ENCODE measurements at places on chromosomes 16 and 17.

DNA sequence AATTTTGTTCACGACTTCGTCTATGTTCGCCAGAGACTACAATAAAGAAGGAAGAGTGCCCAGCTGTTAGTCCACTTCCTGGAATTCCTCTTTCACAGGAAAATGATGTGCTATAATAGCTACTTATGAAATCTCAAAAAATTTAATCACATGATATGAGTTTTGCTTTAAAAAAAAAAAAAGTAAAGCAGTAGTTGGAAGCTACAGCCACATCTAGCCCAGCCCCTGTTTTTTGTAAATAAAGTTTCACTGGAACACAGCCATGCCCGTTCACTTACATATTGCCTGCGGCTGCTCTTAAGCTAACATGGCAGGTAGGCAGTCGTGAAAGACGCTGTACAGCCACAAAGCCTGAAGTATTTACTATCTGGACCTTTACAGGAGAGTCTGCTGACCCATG lies 15.3 kb downstream of the VPS53 start:
- DNase-seq, result no peak

- DNase-seq, result no peak
These were observed 32.4 kb downstream of the HAPSTR1 start for GRCh38 chr16:9123871-9124270.

DNA sequence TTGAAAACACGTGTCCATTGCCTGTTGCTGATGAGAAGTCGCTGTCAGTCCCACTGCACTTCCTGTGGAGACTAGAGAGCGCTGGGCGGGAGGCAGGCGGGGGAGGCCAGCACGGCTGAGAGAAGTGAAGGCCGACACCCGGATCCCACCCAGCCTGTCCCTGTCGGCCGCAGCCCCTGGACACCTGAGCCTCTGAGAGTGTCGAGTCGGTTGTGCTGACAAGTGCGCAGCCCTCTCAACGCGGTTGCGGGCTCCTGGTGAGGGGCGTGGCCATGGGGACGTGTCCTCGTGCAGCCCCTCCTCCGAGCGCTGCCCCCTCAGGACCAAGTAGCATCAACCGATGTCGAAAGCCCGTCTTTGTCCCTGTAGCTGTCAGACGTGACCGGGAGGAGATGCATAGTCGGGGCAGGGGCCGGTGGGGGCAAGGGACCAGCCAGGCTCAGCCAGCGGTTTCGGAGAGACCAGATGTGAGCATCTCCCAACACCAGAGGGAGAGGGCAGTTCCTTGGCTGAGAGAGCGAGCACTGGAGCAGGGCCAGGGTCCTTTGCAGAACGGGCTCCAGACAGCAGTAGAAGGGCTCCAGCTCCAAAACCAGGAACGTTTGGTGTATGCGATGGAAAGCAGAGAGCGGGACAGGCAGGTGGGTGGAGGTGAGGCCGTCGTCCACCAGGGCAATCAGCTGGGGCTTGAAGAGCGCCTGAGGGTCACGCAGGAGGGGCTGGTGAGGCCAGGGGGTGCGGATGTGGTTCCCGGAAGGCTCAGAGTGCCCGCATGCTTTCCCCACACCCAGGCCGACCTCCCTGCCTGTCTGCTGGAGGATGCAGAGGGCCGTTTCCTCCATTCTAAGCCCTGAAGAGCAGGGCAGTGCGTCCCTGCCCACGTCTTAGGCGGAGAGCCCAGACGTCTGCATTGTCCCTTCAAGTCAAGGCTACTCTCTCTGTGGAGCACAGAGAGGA lies 43.3 kb upstream of the CHMP6 start:
- no peak for DNase-seq

GRCh38 chr17:50625032-50625871 lies 9.4 kb upstream of the ABCC3 start:
- DNase-seq, result no peak

- DNase-seq, result no peak
These were observed 150.0 kb upstream of the CDH13 start for GRCh38 chr16:82476786-82477185.

GRCh38 chr17:68572138-68572842 lies 28.9 kb downstream of the FAM20A start:
- DNase-seq, result no peak

- DNase-seq, result no peak
These were observed 48.8 kb upstream of the SIAH1 start for GRCh38 chr16:48433850-48434530.

GRCh38 chr17:31523862-31524730 lies 132.6 kb downstream of the RAB11FIP4 start:
- no peak for DNase-seq

DNA sequence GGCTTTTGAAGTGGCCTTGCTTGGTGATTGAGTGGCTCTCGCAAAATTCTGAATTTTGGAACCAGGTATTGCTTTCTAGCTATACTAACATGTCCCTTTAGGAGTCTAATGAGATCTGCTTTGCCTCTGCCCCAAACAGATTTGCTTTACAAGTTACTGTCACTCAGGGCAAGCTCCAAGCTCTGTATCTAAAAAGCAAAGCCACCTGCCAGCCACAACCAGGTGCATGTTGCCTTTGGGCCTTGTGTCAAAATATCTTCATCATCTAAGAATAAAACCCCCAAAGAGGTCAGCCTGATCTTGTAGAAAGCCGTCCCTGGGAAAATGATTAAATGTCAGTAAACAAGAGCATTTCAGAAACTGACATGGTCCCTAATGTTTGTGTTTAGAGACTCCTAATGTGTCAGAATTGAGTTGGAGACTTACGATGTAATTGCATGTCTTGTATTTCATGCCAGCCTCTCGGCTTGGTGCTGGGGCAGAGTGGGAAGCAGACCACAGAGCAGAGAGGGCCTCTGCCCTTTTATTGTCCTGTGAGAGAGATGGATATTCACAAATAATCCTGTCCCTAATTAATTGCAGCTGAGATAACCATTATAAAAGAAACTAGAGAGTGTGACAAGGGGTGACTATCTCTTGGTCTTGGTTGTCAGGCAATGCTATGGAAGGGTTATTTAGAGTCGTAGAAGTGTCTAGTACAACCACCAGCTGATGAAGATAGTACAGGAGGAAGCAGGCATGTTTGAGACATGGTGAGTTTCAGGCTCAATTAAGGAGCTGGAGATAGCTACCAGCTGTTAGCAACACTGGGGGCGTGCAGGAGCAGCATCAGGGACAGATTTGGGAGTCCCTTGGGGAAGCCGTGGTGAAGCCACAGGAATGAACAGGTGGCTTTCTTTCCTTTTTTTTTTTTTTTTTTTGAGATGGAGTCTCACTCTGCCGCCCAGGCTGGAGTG lies 90.7 kb downstream of the PITPNC1 start:
- no peak for DNase-seq

- no peak for DNase-seq
These were observed 186.6 kb upstream of the CDH11 start for GRCh38 chr16:65308506-65308905.

DNA sequence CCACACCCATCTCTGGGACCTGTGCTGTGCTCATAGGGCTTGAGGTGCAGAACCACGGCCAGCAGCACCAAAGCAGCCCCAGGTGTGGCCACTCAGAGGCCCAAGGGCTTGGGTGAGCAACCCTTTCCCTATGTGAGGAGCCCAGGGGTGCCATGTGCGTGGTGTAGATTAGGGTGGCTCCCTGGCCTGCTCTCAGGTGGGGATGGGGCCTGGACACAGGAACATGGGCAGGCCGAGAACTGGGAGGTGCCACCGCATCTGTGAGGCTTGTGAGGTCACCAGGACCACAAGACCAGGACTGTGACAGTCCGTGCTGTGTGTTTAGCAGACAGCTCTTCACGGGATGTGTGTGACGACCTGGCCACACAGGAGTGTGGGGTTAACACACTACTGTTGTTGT lies 103.5 kb upstream of the ZNF750 start:
- DNase-seq, result no peak

DNA sequence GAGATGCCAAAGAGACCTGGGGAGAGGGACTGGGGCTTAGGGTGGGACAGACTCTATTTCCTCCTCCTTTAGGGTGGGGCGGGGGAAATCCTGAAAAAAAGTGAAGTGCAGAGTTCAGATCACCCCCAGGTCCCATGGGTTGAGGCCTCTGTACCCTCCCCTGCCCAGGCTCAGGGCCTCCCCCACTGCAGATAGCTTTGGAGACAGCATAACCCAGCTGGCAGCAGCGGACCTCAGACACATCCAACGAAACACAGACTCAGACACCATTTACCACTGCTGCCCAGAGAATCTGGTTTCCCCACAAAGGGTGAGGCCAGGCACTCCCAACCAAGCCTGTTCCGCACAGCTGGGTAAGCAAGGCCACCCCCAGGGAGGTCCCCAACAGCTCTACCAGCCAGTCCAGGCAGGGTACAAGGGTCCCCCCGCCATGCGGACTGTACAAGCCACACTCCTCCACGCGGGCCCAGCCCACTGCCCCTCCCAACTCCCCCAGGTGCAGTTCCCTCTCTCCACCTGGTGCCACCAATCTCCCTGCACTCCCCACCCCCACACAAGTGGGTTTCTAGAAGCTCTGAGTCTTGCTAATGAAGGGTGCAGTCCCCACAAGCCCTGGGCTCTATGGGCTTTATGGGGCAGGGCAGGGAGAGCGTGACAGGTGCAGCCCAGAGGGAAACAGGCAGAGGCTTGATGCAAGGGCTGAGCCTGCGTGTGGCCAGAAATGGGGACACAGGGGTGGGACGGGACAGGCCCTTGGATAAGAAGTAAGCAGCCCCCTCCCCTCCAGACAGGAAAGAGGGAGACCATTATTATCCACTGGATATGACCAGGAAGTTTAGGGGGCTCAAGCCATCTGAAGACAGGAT lies 8.9 kb downstream of the RHBDF2 start:
- DNase-seq, result no peak

- no peak for DNase-seq
These were observed 20.4 kb upstream of the ADAM11 start for GRCh38 chr17:44738214-44738906.

GRCh38 chr16:49514073-49514980 lies 140.7 kb downstream of the C16orf78 start:
- no peak for DNase-seq

GRCh38 chr17:73490851-73491250 lies 153.4 kb downstream of the SDK2 start:
- DNase-seq, result no peak

DNA sequence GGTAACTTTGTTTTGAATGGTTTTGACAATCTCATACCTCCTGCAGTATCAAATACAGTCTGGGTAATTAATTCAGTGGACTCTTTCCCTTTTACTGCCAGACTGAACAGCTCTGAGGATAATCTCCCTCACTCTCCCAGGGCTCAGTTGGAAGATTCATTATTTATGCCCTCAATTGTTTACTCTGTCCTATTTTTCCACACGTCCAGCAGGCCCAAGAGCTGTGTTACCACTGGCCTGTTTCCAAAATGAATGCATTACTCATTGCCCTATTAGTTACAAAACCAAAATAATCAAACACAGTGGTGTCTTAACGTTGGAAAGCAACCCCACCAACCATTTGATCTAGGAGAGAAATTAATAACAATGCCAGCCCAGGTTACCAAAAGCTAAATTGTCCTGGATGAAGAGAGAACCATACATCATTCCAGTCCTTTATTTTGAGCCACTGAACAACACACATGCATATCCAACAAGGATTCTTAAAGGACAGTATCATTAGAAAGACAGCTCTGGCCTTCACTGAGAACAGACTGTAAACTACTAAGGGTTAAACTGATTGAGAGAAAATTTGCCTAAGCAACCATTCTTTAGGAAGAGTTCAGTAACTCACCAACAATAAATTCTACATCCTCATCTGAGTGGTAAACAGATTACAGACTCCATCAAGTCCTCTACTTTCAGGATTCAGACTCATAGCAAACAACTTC lies 34.5 kb downstream of the FAM222B start:
- no peak for DNase-seq

GRCh38 chr16:54812229-54812628 lies 118.4 kb upstream of the IRX5 start:
- no peak for DNase-seq

GRCh38 chr16:88866151-88866920 lies at the start of gene PABPN1L:
Gene PABPN1L (minus strand): TSS chr16:88866660. CDS start chr16:88866606, 54 bp downstream.
- no peak for DNase-seq

- DNase-seq, result no peak
These were observed 13.6 kb upstream of the STH start for GRCh38 chr17:45985447-45985846.

- peak; percentile 23 for DNase-seq
These were observed 12.2 kb downstream of the EVPL start for GRCh38 chr17:76014925-76015261.

- no peak for DNase-seq
These were observed 98.9 kb downstream of the SOCS1 start for GRCh38 chr16:11157143-11157542.

DNA sequence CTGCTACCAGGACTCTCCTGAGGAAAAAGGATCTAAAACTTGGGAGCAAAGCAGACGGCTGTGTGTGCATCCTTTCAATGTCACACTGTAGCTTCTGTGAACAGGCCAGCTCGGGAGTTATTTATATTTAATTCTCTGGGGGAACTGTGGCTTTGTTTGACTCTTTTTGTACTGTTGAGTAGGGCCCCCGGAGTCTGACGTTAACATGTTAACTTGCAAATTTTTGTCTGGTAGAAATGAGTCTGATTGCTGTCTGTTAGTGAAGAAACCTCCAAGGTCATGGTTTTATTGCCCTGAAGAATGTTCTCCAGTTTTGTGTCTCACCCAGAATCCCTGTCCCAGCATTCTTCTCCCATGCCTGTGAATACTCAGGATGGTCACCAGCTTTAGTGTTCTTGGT lies 14.2 kb upstream of the KCNG4 start:
- DNase-seq, result no peak

DNA sequence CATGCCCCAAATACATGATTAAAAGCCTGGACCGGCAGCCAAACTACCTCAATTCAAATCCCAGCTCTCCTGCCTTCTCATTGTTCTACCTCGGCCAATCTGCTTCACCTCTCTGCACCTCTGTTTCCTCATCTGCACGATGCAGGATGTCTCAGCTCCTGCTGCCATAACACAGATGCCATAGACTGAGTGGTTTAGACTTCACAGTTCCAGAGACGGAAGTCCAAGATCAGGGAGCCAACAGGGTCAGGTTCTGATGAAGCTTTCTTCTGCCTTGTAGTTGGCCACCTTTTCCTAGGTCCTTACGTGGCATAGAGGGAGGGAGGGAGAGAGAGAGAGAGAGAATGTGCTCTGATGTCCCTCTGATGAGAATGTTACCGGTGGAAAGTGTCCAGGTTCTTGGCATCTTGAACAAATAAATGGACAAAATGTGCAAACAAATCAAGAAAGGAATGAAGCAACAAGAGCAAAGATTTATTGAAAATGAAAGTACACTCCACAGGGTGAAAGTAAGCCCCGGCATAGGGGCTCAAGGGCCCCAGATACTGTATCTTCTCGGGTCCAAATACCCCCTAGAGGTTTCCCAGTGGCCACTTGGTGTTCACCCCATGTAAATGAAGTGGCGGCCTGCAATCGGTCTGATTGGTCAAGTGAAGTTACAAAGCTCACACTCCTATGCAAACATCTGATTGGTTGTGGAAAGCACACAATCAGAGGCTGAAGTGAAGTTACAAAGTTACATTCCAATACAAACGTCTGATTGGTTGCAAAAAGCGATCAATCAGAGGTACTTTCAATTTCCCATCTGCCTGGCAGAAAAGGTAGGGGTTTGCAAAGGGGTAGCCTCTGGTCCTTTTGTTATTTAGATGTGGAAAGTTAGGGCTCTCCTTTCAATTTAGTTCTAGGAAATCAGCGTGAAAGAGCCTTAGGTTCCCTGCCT lies 43.3 kb upstream of the ZCCHC14 start:
- DNase-seq, result no peak

All from NCI-H1436 treated with DMSO at 0.1 percent for 48 hours (cell line).